Endothelial cell (in vitro differentiated cells): ENCODE measurements at places on chromosomes 1 and 21. TPM values are rescaled to one million over a fixed set of nuclear protein-coding genes. Genes with fewer than 3 reads are reported as not detected.

- peaks cover 15% of the 10 kb centered on the region for H3K27me3 ChIP-seq
Measured at GRCh38 chr1:248807067-248807737, 18.5 kb downstream of the SH3BP5L start.

- no peaks in the 10 kb centered on the region for H3K27me3 ChIP-seq
- DNase-seq = no peak
- H3K36me3 ChIP-seq = no peaks in the 10 kb centered on the region
- no peaks in the 10 kb centered on the region for H3K4me1 ChIP-seq
- H3K4me3 ChIP-seq = no peak overlapping the region
Measured at GRCh38 chr1:179938752-179939151, 15.9 kb upstream of the CEP350 start.

GRCh38 chr1:25117233-25117823, 115.0 kb downstream of the SYF2 start:
- DNase-seq = peak; percentile 16
- H3K27me3 ChIP-seq = peaks cover 5% of the 10 kb centered on the region
- H3K4me1 ChIP-seq = no peaks in the 10 kb centered on the region
- H3K27ac ChIP-seq = no peak overlapping the region
- no peaks in the 10 kb centered on the region for H3K36me3 ChIP-seq
- no peak overlapping the region for H3K4me3 ChIP-seq

DNA sequence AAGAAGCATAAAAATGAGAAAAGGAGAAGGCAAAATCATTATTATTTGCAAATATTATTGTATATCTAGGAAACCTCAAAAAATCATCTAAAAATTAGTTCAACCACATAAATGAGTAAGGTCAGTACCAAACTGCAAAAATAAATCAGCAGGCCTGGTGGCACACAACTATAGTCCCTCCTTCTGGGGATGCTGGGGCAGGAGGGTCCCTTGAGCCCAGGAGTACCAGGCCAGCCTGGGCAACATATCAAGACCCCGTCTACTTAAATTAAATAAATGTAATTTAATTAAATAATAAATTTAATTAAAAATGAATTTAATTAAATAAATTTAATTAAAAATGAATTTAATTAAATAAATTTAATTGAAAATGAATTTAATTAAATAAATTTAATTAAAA, 40.3 kb upstream of the TRIM67 start:
- DNase-seq = no peak
- H3K27me3 ChIP-seq = peaks cover 3% of the 10 kb centered on the region
- H3K27ac ChIP-seq = no peak overlapping the region
- no peaks in the 10 kb centered on the region for H3K4me1 ChIP-seq

DNA sequence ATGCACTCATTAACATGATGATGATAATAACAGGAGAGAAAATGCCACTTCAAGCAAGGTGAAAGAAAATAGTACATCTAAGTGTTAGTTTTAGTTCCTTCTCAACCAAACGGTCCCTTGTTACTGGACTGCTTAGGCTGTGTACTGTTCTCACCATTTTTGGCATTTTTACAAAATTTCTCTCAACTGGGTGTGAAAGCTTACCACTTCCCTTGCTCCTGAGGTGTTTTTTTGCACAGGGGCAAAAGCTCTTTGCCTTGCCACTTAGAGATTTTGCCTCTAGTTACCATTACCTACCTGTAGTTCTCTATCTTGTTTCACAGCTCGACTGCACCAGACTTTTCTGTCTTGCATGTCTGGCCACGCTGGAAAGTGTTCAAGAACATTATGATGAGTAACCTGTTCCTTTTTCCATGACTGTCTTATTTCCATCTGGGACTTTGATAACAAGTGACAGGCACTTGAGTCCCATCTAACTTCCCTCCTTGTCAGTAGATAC, 10.7 kb downstream of the NEK7 start:
- peaks cover 46% of the 10 kb centered on the region for H3K4me1 ChIP-seq
- peaks cover 1% of the 10 kb centered on the region for H3K27me3 ChIP-seq
- H3K36me3 ChIP-seq = no peaks in the 10 kb centered on the region

GRCh38 chr1:96472471-96472870, 249.1 kb upstream of the PTBP2 start:
- peaks cover 4% of the 10 kb centered on the region for H3K4me1 ChIP-seq
- DNase-seq = no peak
- H3K27ac ChIP-seq = no peak overlapping the region
- H3K4me3 ChIP-seq = no peak overlapping the region
- no peaks in the 10 kb centered on the region for H3K36me3 ChIP-seq
- H3K27me3 ChIP-seq = peaks cover 14% of the 10 kb centered on the region

GRCh38 chr21:19853709-19854575, 1144.3 kb upstream of the NCAM2 start:
- no peak overlapping the region for H3K27ac ChIP-seq
- no peaks in the 10 kb centered on the region for H3K27me3 ChIP-seq
- H3K4me1 ChIP-seq = no peaks in the 10 kb centered on the region
- no peaks in the 10 kb centered on the region for H3K36me3 ChIP-seq

DNA sequence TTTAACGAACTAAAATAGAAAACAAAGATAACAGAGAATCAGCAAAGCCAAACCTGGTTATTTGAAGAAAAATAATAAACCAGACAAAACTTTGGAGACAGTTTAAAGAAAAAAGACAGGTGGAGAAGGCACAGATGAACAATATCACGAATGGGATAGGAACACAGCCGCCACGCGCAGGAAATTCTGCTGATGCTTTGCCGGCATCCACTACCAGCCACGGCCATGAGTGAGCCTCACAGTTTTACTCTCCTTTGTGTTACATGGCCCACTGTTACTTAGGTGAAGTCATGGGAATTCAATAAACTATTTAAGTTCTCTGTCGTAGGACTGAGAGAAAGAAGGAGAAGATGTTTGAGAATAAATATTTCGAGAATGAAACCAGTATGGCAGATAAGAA, 503.4 kb downstream of the TTLL7 start:
- H3K27ac ChIP-seq = no peak overlapping the region
- peaks cover 12% of the 10 kb centered on the region for H3K4me1 ChIP-seq
- no peak for DNase-seq
- no peaks in the 10 kb centered on the region for H3K36me3 ChIP-seq

Gene CLCA4
- total RNA-seq = not detected

Gene SYNC
- total RNA-seq = 0.49 TPM
